ENCODE measurements at places on chromosomes 5 and 9.
A peak's percentile ranks its signal among the peaks of the same experiment; 100 is the strongest.

- DNase-seq: no peak
These were observed 59.3 kb downstream of the AHRR start for GRCh38 chr5:380701-381309.

- no peak for DNase-seq
These were observed 119.1 kb downstream of the SLIT3 start for GRCh38 chr5:169181814-169182213.

- DNase-seq: no peak
These were observed 40.2 kb downstream of the CYFIP2 start for GRCh38 chr5:157306081-157306480.

- no peak for DNase-seq
These were observed 90.4 kb upstream of the CHD1 start for GRCh38 chr5:99019254-99019653.

DNA sequence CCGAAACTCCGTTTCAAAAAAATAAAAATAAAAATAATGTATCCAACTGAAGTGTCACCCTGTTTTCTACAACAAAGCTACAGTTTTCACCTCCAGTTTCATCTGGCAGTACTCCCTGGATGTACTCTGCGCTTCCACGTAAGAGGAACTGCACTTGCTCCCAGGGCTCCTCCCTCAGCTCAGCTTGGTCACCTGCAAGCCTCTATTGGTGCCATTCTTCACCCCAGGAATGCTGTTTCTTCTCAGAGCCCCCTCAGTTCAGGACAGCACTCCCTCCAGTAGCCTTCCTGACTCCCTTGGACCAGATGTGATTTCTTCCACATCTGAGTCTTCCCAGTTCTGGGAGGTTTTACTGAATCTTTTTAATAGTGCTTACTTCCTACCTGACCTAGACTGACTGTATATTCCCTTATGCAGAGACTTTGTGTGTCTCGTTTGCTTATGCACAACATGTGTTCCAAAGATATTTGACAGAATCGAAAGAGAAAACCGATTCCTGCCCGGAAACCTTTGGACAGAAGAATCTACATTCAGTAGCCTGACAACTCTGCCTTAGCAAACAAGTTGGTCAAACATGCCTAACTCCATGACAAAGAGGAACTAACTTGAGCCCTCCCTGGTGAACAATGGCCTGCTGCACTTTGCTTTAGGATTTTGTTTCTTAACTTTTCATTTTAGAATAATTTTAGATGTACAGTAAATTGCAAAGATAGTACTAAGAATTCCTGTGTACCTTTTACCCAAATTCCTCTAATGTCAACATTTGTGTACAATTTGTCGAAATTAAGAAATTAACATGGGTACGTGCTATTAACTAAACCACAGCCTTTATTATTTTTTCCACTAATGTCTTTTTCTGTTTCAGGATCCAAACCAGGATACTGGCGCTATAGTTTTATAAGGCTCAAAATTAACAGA lies 814 bp downstream of the CCDC125 start:
- DNase-seq: no peak

DNA sequence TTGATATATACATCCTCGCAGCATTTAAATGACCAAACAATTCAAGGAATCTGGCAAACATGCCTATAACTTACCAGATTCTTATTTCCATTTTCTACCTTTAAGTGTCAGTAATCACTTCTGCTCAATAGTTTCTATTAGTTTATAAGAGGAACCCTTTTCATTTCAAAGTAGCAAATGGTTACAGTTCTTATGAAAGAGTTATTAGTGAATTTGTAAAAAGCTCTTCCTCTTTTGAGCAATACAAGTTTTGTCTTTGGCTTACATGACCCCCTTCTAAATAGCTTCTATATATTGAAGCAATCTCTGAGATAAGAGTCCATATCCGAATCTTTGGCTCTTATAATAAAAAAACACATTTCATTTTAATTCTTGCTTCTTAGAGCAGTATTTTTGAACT lies 42.0 kb downstream of the ELL2 start:
- no peak for DNase-seq

- DNase-seq: no peak
These were observed 15.7 kb upstream of the POMT1 start for GRCh38 chr9:131487001-131487400.

DNA sequence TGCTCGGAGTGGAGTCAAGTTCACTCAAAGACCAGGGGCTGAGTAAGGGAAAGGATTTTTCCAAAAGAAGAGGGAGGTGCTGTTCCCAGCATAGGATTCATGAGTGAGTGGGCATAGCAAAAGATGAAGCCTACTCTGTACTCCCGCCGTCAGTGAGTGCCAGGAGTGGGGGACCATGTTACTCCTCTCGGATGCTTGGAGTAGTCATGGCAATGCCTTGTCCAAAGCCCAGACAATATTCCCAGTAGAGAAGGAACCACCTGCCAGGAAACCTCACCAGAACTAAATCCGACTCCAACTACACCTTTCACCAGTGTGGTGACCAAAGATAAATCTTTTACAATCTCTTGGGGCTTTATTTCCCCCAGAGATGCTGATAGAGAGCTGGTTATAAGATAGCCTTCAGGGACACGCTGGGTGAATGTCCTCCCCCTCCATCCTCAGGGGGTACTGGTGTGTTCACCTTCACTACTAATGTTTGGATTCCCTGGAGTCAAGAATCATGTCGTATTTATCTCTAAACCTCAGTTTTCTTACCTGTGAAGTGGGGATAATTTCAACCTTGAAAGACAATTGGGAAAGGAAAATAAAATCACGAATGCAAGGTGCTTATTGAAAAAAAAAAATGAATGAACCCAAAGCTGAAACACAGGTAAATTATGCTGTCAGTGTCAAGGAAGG lies 165.2 kb downstream of the NSG2 start:
- DNase-seq: no peak

GRCh38 chr9:100999906-101000544 lies 28.5 kb upstream of the PLPPR1 start:
- DNase-seq: no peak

DNA sequence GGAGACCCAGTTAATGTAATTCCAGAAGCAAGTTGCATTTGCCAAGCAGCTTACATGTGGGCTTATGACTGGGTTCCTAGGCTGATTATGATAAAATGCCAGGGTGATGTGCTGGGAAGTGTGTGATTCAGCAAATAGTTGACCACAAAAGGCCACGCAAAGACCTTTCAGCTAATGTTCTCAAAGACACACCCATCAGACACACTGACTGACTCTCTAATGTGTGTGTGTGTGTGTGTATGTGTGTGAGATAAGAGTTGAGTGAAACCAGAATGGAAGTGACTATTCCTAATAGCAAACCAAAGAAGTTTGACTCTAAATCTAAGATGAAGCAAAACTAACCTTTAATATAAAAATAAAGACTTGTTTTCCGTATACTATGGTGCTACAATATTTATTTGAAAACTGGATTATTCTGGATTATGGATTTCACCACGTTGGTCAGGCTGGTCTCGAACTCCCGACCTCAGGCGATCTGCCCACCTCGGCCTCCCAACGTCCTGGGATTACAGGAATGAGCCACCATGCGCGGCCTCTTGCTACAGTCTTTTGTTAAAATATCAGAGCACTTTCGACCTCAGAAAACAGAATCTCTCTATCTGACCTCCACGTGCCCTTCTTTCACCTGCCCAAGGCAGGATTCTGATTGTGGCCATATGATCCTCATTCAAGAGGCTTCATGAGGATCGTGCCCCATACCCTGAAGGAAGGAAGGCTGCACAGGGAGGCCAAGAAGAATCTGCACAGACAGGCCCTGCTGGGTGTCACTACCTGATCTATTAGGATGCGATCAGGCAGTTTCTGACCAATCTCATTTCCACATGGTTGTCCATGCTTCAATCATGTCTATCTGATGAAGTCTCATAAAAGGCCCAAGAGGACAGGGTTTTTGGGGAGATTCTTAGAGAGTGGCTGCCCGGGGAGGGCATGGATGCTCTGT lies 75.6 kb downstream of the USP20 start:
- DNase-seq: peak; percentile 85

- peak; percentile 43 for DNase-seq
These were observed 78.5 kb upstream of the TBC1D2 start for GRCh38 chr9:98333703-98334582.

DNA sequence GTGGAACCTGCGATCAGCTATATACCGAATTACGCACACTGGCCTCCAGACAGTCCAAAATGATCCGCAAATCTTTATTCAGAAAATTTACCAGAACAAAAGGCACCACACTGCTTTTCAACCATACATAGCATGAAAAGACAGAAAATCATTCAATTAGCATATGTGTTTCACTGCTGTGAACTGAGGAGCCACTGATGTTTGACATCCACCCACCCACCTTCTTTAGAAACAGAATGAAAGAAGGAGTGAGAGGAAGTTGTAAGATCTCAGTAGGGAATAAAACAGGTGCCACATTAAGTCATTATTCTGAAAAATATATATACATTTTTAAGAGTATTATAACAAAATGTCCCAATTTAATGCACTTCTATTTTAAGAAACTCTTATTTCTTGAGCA lies 156.8 kb downstream of the NFIB start:
- DNase-seq: no peak

GRCh38 chr5:59100875-59101274 lies 518.0 kb downstream of the RAB3C start:
- DNase-seq: no peak

- DNase-seq: peak; percentile 66
These were observed 576 bp downstream of the CHD1 start for GRCh38 chr5:98927989-98928872.

GRCh38 chr5:97453263-97453662 lies 270.2 kb upstream of the RIOK2 start:
- no peak for DNase-seq

- no peak for DNase-seq
These were observed 238.6 kb upstream of the ANKRD55 start for GRCh38 chr5:56471707-56472106.

GRCh38 chr9:105098370-105098769 lies 146.1 kb upstream of the SLC44A1 start:
- no peak for DNase-seq

DNA sequence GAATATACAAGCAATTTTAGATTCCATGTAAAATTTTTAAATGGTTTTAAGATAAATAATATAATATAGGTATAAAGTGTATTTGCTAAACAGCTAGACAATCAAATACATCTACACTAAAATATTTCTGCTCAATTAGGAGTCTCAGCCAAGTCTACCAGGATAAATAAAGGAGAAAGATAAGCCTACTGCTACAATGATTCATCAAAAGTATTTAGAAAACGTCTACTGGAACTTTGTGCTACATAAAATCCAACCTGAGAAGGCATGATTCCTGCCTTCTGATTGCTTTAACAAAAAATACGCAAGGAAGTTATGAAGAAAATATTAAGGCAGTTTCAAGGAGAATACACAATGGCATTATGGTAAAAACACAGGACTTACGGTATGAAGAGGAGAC lies 570.6 kb downstream of the EFNA5 start:
- DNase-seq: no peak

GRCh38 chr5:127942246-127943060 lies 141.1 kb upstream of the SLC12A2 start:
- no peak for DNase-seq

DNA sequence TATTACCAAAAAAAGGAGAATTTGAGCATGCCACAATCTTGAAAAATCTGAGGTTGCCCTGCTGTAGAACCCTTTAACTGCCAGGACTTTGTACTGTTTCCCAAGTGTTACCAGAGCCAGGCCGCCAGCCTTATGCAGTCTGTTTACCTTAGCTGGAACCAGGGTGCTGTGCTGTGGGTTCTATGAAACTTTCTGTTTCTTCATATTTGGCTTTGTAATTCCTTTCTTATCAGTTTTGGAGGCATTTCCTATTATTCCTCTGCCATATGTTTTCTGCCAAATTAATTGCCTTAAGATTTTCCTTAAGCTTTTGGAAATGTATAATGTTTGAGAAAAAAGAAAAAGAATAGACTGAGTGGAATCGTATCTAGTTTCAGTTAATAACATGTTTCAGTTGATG lies 2.1 kb downstream of the S1PR3 start:
- no peak for DNase-seq

DNA sequence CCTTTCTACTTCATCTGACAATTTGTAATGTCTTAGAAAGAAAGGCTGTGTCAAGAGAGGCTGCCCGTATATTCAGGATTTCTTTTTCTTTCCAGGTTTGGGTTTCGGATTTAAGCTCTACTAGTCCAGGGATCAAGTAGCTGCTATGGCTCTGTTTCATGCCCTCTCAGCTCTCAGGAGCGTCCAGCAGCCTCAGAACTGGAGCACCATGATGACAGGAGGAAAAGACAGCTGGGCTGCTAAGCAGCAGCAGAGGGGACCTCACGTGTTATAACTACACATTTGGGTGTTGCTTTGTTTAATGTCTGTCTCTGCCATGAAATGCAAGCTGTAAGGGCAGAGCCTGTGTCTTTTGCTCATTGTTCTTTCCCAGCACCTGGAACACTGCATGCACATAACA lies 28.5 kb downstream of the TBC1D2 start:
- no peak for DNase-seq

- no peak for DNase-seq
These were observed 33.3 kb downstream of the TLE1 start for GRCh38 chr9:81656004-81656403.

DNA sequence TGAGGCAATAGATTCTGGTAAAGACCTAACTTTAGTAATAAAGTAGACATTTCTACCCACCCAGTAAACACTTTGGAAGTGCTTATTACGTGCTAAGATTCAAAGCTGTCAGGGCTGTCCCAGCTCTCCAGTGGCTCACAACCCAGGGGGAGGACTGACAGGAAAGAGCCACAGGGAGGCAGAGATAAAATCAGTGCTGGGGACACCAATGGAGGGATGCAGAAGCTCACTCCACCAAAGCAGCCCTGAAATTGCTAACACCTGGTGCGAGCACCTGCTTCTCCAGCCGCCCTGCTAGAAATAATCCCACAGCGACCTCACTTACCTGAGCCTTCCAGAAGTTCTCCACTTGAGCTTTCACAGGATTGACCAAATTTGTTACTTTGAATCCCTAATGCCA lies 501.0 kb downstream of the BNC2 start:
- DNase-seq: no peak

- no peak for DNase-seq
These were observed 43.8 kb upstream of the SUSD1 start for GRCh38 chr9:112218908-112219307.

DNA sequence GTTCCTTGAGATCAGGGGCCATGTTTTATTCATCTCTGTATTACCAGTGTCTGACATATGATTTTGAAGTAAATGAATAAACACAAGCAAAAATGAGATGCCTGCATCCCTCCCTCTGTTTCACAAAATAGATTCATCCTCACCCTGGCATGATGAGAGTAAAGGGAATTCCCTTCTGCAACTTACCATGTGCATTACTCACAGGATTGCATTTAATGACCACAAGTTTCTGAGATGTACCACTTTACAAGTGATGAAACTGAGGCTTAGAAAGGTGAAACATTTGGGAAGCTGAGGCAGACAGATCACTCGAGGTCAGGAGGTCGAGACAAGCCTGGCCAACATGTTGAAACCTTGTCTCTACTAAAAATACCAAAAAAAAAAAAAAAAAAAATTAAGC lies 74.2 kb upstream of the TNFSF8 start:
- DNase-seq: no peak

- peak; percentile 15 for DNase-seq
These were observed 60.5 kb downstream of the PTCD2 start for GRCh38 chr5:72380492-72381274.

Measured in AG08396 (cell line).